ENCODE measurements at places on chromosomes 13 and 19.

DNA sequence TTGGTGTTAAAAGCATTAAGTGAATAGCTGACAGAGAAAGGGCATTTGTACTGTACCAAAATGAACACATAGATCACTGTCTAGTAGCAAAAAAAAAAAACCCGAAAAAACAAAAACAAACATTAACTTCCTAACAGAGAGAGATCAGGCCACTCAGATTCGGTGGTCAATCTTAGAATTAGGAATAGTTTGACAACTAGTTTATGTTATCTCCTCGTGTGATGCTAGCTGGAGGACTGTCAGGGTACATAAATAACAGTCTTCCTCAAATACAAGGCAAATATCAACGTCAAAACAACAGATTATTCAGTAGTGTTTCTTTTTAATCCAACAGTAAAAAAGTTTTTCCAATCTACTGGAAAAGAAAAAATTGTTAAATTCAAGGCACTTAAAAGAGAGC, 1.7 kb downstream of the ZMYM5 start:
- DNase-seq = no peak

DNA sequence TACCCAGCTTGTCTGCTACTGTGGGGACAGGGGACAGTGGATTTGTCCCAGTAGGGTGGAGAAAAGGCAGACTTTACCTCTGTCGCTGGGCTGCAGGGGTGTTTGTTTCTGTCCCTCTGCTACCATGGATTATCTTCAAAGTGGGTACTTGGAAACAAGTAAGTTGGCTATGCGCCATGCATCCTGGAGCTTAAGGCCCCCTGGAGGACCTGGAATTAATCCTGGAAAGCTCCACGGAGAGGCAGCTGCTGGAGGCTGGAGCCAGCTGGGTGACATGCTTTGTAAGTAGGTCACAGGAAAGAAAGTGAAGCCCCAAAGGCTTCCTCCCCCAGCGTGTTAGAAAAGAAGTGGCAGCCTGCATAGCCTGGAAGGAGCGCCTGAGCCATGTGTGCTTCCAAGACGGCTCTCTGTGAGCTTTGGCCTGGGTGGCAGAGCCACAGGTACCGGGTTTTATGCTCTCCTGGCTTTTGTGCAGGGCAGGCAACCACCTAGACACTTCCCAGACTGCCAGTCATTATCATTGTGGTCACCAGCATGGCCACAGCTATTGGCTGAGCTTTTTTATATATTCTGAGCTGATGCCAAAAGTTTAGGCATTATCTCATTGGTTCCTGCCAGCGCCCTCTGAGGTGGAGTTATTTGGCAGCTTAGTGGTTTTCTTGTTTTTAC, 9.5 kb downstream of the B3GLCT start:
- DNase-seq = peak; percentile 61

DNA sequence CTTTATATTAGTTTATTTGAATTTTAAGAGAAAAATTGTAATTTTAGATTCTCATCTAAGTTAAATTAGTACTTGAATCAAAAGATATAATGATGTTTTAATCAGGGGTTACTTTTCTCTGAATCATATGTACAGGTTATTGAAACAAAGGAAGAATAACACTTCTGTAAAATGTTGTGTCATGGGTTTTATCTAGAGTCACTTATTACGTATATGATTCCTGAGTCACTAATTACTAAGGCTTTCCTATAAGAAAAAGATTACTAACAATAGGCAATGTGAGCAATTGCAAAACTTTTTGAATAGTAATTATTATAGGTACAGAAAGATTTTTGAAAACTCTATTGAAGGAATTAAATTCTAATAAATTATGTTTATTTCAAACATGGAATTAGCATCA, 99.2 kb upstream of the KLF5 start:
- DNase-seq = no peak

GRCh38 chr13:113260996-113261395, 36.0 kb upstream of the LAMP1 start:
- no peak for DNase-seq

- peak; percentile 83 for DNase-seq
Measured at GRCh38 chr19:36265064-36265463, 50.2 kb downstream of the ZNF146 start.

- no peak for DNase-seq
Measured at GRCh38 chr13:112845511-112846144, 123.4 kb upstream of the MCF2L start.

All from posterior cingulate gyrus (tissue), 11 donors.